Heart left ventricle (tissue), 16 donors: ENCODE measurements at places on chromosomes 6 and 20. TPM values are rescaled to one million over a fixed set of nuclear protein-coding genes. Genes with fewer than 3 reads are reported as not detected.

The MAP1LC3A gene
- polyA plus RNA-seq: 42.8 TPM

The PTPRK gene
- polyA plus RNA-seq: 5.4 TPM

The ZC2HC1B gene
- not detected for polyA plus RNA-seq

The IPCEF1 gene
- polyA plus RNA-seq: 0.10 TPM

The LY6G6F gene
- polyA plus RNA-seq: not detected

The KCNK17 gene
- polyA plus RNA-seq: 0.06 TPM

The LINC00237 gene
- not detected for polyA plus RNA-seq

The PPP1R18 gene
- 21.8 TPM for polyA plus RNA-seq

The TBC1D32 gene
- polyA plus RNA-seq: 1.1 TPM

The DDX39B gene
- polyA plus RNA-seq: 162 TPM

The GRM4 gene
- polyA plus RNA-seq: not detected

The NKAPL gene
- 5.8 TPM for polyA plus RNA-seq

The GTSF1L gene
- not detected for polyA plus RNA-seq

The NHSL1 gene
- 17.3 TPM for polyA plus RNA-seq

The CRISP2 gene
- polyA plus RNA-seq: not detected

The TSPO2 gene
- not detected for polyA plus RNA-seq

The SALL4 gene
- polyA plus RNA-seq: 0.08 TPM

The RNF146 gene
- 25.5 TPM for polyA plus RNA-seq

The MATN4 gene
- polyA plus RNA-seq: not detected

The PI3 gene
- not detected for polyA plus RNA-seq

The SMIM26 gene
- polyA plus RNA-seq: 190 TPM

The FILIP1 gene
- 49.2 TPM for polyA plus RNA-seq

The CST4 gene
- polyA plus RNA-seq: not detected

The THBD gene
- 24.0 TPM for polyA plus RNA-seq

The DACT2 gene
- polyA plus RNA-seq: 0.19 TPM

The BHLHE23 gene
- not detected for polyA plus RNA-seq

The TIAM2 gene
- 4.6 TPM for polyA plus RNA-seq

The IMPG1 gene
- polyA plus RNA-seq: not detected
